Right lung (tissue), 10 donors: ENCODE measurements at places on chromosomes 1 and 21. TPM values are rescaled to one million over a fixed set of nuclear protein-coding genes. Genes with fewer than 3 reads are reported as not detected.

The CYP4Z1 gene
- polyA plus RNA-seq, result 0.55 TPM

- no peak for DNase-seq
These were observed 89.0 kb downstream of the GTF2B start for GRCh38 chr1:88802404-88802803.

DNA sequence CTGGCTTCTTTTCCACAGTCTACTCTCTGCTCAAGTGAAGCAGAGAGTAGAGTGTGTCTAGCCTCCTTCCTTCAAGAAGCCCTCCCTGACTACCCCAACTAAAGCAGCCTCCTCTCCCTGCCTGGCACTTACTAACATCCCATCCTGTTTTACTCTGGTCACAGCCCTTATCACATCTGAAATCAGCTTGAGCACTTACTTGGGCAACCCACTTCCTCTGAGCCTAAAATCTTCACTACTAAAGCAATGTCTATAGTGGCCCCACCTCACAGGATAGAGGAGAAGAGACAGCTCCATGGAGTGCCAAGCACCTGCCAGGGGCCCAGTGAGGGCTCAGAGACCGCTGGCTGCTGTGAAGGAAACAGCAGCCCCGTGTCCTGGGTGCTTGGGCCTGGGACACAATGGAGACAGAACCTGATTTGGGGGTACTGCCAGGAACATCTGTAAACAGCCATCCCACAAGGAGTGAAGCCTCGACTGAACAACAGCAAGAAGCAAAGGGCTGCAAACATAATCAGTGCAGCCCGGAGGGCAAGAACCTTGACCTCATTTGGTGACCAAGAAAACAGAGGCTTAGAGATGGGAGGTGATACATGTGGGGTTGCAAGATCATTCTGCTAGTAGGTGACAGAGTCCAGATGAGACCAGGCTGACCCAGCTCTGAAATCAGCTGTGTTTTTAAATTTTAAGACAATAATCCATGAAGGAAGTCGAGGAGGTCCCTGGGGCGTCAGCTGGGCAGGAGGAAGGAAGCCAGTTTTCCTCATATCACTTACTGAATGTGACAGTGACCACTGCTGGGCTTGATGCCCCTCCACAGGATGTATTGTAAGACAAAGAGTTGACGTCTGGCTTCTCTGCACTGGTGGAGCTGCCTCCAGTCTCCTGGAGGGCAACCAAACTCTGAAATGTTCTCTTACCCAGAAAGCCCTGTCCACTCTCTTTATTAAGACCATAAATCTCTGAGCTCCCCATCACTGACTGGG is 710.6 kb downstream of the MATN1 start:
- no peak for DNase-seq

- no peak for DNase-seq
These were observed 206.0 kb downstream of the CENPF start for GRCh38 chr1:214808845-214809460.

DNA sequence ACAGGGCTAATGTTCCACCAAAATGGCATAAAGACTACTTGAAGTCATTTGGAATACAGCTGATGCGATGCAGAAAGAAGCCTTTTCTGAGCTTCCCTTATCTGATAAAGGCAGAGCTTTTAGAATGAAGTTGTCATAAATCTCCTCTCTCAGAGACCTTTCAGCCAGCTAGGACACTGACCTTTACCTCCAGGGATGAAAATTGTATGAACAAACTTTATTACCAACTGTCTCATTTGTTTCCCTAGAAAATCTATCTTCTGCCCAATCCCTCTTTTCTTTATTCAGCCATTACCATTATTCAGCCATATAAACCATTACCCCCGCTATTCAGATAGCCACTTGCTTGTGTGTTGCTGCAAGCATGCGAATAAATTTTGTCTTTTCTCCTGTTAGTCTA is 29.7 kb upstream of the RNF2 start:
- DNase-seq, result no peak

The SLFNL1 gene
- polyA plus RNA-seq, result 1.9 TPM

The EVA1C gene
- polyA plus RNA-seq, result 3.2 TPM
